Stimulated activated CD4-positive, alpha-beta T cell treated with anti-CD3 and anti-CD28 coated beads, Interleukin-15, amount 100 ng/mL, for 1 hour (primary cell): ENCODE measurements at places on chromosomes 16 and 17.
A peak's percentile ranks its signal among the peaks of the same experiment; 100 is the strongest.

GRCh38 chr17:74873874-74874614 is 1.2 kb upstream of the FDXR start:
- DNase-seq, result no peak

GRCh38 chr16:79380995-79381602 is 219.4 kb downstream of the MAF start:
- peak; percentile 1 for DNase-seq

DNA sequence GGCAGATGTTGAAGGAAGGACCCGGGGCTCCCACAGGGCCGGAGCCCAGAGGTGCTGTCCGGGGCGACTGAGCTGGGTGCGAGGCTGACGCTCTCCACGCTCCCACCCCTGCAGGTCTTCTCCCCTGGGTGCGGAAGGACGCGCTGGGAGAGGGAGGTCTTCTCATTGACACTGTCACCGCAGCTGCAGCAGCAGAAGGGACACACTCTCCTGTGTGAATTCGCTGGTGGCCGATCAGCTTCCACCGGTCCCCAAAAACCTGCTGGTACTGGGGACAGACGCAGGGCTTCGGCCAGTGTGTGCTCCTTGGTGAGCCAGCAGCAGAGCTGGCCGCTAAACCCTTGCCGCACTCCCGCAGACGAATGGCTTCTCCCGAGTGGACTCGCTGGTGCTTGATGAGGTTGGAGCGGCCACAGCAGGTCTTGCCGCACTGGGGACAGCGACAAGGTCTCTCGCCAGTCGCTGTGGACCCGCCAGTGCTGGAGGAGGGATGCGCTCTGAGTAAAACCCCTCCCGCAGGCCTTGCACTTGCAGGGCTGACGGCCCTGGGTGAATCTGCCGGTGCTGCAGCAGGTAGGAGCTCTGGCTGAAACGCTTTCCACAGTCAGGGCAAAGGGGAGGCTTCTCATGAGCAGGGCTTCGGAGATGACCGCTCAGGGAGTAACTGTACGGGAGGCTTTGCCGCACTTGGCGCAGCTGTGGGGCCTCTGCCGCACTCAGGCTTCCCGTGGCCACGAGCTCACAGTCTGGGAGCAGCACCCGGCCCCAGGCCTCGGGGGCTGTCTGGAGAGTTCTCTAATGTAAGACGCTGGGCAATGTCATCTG is 6.2 kb downstream of the ZNF843 start:
- no peak for DNase-seq

- DNase-seq, result no peak
Measured at GRCh38 chr16:4216596-4216995, 25.3 kb downstream of the SRL start.

DNA sequence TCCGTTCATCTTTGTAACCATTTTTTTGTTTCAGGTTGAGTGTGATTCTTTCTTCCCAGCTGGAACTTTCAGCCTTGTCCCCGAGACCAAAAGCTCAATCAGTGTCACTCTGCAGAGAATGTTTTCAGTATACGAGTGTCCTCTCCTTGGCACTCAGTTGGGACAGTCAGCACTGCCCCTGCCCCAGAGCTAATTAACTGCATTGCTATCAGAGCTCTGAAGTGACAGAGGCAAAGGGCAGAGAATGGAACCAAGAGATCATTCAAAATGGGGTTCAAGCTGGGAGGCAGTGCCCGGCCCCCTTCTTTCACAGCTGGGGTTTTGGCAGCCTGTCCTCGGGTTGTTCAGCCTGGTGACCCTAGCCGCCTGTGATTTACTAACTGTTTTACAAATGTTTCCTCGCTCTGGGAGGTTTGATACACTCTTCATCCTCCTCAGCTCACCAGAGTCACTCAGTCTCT is 195.9 kb upstream of the TBX2 start:
- DNase-seq, result no peak

DNA sequence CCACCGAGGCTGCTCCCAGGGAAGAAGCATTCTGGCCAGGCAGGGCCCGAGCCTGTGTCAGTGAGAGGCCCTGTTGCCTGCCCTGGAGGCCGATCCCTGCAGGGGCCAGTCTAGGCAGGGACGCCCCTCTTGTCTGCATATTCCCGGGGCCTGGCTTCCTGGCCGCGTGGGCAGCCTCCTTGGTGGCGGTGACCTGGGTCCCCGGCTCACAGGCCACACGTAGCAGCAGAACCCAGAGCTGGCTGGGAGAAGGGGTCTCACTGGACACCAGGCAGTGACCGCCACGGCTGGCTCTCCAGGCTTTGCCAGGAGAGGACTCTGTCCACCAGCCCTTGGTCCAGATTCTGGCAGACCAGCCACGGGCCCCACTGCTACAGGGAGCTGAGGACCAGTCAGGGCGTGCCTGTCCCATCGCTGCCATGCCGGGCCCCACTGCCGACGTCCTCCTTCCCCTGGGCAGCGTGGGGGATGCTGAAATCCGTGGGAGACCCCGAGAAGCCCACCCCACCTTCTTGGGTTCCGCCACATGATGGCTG is 3.7 kb upstream of the CACNA1H start:
- DNase-seq, result no peak

DNA sequence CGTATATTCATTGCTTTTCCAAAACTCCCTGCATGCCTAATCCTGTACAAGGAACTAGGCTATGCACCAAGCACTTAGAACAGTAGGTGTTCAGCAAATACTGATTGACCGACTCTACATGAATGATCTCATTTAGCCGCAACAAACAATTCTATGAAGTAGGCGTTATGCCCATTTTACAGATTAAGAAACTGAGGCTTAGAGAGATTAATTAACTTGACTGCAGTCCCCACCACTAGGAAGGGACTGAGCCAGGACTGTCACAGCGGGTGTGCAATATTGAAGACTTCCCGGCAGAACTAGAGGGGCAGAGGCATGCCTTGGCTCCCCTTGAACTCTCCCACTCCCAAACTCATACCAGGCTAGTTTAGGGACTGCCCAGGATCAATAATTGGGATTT is 10.5 kb upstream of the N4BP1 start:
- DNase-seq, result no peak

GRCh38 chr16:28092721-28093384 is 29.3 kb upstream of the GSG1L start:
- no peak for DNase-seq

DNA sequence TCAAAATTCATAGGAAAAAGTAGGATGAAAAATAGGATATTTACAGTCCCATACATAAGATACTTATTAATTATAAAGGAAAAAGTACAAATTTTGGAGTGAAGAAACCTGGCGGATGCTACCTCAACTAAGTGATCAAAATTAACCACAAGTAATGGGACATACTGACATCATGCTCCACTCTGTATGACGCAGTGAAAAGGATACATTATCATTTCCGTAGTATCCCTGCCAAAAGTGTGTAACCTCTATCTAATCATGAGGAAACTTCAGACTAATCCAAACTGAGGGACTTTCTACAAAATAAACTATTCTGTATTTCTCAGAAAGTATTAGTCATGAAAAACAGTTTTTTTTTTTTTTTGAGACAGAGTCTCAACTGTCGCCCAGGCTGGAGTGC is 60.5 kb downstream of the TRIM37 start:
- no peak for DNase-seq

GRCh38 chr16:51306886-51307595 is 156.0 kb upstream of the SALL1 start:
- DNase-seq, result no peak

DNA sequence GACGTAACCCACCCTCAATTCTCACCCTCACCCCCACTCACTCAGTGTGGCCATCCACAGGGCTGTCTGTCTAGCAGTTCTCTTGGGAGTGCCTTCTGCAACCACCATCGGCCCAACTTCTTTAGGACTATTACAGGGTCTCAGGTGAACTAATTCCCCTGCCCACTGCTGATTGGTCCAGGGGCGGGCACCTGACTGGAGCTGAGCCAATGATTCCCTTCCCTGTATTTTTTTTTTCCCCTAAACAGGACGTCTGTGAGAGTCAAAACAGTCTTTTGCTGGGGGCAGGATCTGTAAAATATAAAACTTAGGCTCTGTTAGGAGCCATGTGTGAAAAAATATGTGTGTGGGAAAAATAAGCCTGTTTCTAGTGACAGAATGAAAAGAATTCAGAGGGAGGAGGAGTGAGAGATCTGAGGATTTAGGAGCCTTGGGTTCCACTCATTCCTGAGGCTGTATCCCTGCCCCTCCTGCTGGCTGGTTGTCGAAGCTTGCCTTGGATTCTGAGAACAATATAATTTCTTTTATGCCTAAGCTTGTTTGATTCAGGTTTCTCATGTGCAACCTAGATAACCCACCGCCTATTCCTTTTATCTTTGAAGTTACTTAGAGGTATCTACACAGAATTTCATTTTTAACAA is 115.0 kb downstream of the SPACA3 start:
- no peak for DNase-seq

GRCh38 chr17:74276541-74277009 is 2.5 kb downstream of the DNAI2 start:
- no peak for DNase-seq

DNA sequence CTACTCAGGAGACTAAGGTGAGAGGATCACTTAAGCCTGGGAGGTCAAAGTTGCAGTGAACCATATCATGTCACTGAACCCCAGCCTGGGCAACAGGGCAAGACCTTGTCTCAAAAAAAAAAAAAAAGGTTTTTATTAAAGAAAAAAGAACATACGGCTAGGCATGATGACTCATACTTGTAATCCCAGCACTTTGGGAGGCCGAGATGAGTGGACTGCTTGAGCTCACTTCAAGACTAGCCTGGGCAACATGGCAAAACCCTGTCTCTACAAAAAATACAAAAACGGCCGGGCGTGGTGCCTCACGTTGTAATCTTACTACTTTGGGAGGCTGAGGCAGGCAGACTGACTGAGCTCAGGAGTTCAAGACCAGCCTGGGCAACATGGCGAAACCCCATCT is 38.4 kb downstream of the RANBP10 start:
- no peak for DNase-seq

GRCh38 chr17:81927152-81927652 is 333 bp downstream of the MAFG start:
- DNase-seq, result no peak

DNA sequence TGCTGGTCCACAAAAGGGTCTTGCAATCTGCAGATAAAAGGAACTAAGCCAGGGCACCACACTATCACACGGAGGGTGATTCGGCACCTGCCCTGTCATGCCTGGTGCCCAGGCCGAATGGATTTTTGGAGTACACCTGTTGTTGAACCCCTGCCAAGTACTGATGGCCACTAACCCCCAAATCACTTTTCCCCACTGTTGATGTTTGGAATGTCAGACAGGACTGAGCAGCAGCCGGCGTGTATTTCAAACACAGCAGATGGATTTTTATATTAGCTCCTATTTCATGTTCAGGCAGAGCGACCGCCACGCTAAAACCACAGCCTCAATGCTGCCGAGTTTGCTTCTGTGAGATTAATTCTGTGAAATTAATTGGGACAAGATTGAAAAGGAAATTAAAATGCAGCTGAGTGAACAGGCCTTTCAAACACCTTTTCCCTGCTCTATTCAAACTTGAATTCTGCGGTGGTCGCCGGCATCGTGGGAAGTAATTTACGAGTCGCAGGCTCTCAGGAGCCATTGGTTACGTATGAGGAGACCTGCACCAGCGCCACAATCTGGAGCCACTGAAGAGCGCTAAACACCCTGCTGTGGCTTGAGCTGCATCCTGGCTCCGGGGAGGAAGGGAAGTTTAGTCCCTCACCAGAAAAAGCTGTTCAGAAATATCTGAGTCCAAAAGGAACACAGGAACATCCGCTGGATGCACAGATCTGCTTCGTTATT is 48.5 kb downstream of the SNX11 start:
- no peak for DNase-seq

GRCh38 chr16:11138022-11138768 is 117.8 kb downstream of the SOCS1 start:
- no peak for DNase-seq

DNA sequence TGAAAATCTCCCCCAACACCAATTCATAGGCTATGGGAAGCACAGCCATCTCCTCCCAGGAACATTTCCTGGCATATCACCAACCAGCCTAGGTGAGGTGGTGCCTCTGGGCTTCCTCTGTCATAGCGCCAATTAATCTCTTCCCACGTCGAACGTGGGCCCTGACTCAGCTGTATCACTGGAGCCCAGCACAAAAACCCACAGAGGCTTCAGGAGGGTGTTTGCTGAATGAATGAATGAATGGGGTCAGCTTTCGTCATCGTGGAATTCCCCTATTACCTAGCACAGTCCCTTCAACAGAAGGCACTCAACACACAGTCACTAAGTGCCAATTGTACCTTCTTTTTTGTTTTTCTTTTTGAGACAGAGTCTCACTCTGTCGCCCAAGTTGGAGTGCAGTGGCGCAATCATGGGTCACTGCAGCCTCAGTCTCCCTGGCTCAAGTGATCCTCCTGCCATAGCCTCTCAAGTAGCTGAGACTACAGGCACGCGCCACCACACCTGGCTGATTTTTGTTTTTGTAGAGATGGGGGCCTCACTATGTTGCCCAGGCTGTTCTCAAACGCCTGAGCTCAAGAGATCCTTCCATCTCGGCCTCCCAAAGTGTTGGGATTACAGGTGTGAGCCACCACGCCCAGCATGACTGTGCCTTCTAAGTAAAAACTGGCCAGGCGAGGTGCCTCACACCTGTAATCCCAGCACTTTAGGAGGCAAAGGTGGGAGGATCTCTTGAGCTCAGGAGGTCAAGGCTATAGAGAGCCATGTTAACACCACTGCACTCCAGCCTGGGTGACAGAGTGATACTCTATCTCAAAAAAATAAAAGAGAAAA is 4.1 kb downstream of the ZNF688 start:
- peak; percentile 44 for DNase-seq

- no peak for DNase-seq
Measured at GRCh38 chr16:72210555-72210954, 38.6 kb upstream of the PMFBP1 start.

DNA sequence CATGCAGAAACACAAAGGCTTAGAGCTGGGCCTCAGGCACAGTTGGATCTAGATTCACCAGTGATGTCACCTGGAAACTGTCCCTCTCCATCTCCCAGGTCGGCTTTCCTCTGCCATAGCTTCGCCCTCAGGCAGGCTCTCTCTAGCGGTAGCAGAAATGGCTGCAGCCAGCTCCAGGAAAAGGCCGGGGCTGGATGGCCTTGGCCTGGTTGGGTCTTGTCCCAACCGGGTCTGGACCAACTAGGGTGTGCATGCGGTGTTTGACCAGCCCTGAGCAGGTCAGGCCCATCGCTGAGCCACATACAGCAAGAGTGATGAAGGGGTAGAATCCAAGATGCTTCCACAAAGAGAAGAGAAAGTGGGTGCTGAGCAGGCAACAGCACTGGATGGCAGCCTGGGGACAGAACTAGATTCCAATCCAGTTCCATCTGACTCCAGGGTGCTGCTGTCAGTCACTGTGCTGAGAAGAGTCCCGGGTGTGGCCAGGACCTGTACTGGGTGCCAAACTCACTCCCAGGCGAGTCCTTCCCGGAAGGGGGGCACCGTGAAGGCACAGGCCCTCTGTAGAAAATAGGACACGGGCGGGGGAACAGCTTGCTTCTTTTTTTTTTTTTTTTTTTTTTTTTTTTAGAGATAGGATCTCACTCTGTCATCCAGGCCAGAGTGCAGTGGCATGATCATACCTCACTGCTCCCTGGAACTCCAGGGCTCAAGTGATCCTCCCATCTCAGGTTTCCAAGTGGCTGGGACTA is 51.8 kb downstream of the SOCS3 start:
- DNase-seq, result no peak
